ENCODE measurements at places on chromosomes 12 and 14. TPM values are rescaled to one million over a fixed set of nuclear protein-coding genes. Genes with fewer than 3 reads are reported as not detected.

Gene FSCB
- not detected for total RNA-seq

Gene NGB
- total RNA-seq: not detected

Gene MOK
- total RNA-seq: 8.4 TPM

Gene CCDC177
- total RNA-seq: not detected

Gene CDKN3
- total RNA-seq: 3.4 TPM

Gene TBX5
- total RNA-seq: not detected

Gene LMO3
- 80.4 TPM for total RNA-seq
